ENCODE measurements at places on chromosomes 5 and 9.

- DNase-seq, result peak; percentile 34
These were observed 21.8 kb upstream of the ANKRD18A start for GRCh38 chr9:38641985-38642864.

DNA sequence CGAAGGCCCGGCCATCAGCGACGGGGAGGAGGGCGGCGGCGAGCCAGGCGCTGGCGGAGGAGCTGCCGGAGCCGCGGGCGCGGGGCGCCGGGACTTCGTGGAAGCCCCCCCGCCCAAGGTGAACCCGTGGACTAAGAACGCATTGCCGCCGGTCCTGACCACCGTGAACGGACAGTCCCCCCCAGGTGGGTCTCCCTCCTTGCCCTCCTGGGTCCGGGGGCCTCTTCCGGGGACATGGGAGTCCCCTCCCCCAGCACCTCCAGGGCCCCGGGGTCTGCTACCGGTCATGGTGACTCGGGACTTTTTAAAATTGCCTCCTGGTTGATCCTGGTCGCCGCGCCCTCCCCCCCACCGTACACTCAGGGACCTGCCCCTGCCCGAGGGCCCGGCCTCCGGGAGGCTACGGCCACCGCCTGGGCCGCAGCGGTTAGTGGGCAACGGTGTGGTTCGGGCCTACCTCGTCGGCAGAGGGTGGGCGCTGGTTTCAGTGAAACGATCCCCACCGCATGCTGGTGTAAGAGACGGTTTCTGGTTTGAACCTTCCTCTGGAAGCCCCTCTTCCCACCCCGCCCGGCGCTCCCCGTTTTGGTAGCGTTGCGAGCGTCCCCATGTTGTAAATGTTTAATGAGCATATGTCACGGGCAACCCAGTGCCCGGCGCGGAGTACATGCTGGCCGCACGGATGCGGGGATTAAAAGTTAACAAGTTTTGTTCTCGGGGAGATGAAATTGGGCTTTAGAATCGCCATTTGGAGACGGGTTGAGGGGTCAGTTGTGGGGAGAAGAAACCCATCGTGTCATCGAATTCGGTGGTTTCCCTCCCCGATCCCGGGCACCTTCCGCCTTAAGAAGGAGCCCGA is 1.1 kb downstream of the LARP1 start:
- DNase-seq, result no peak

DNA sequence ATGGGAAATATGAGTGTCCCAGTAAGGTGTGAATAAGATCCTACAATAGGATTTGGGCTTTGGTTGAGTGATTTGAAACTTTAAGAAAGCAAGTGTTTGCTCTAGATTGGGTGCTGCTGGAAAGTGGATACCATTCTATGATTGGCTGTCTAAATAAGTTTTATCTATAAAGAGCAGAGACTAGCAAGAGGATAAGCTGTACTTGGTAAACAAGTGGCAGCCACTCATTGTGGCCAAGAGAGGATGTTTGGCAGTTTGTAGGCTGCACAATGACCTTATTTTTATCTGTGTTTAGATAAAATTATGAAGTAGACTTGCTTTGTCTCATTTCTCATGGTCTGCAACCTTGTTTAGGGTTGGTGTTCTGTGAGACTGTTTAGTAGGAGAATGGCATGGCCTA is 341.6 kb upstream of the PIK3R1 start:
- no peak for DNase-seq

GRCh38 chr9:86098824-86099700 is at the start of gene GOLM1:
GOLM1 (minus strand) TSS chr9:86099558; CDS start chr9:86079320, 20,238 bp downstream.
- DNase-seq, result no peak

- peak; percentile 91 for DNase-seq
These were observed 146.2 kb upstream of the RASA1 start for GRCh38 chr5:87121304-87122150.

DNA sequence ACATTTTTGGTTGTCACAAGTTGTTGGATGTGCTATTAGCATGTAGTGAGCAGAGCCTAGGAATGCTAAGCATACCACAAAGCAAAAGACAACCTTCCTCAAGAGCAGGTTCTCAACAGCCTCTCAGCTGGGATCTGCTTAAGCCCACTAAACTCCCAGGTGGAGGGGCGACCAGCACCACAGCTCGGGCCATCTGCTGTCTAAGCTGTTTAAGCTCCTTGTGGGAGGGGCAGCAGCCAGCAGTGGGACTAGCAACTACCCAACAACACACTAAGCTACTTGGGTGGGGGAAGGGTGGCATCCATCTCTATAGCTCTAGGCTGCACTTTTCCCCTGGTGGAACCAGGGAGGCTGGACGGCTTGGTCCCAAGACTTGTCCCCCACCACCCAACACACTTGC is 1052.7 kb upstream of the ARRDC3 start:
- no peak for DNase-seq

DNA sequence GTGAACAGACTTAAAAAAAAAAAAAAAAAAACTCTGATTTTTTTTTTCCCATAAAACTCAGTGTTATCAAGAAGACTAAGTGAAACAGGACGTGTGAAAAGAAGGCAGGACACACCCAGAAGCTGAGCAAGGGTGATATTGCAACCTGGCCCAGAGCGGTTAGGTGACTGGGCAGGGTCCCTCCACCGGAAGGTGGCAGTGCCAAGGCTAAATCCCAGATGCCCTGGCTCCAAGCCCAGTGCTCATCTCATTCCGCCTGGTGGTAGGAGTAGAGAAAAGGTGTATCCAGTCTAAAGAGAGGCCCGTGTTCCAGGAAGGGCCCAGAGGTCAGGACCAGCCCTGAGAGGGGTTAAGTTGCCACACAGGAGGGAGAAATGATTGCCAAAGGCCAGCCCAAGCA is 51.5 kb upstream of the SAP30L start:
- DNase-seq, result no peak

- no peak for DNase-seq
These were observed 65.6 kb upstream of the NEURL1B start for GRCh38 chr5:172575416-172575815.

DNA sequence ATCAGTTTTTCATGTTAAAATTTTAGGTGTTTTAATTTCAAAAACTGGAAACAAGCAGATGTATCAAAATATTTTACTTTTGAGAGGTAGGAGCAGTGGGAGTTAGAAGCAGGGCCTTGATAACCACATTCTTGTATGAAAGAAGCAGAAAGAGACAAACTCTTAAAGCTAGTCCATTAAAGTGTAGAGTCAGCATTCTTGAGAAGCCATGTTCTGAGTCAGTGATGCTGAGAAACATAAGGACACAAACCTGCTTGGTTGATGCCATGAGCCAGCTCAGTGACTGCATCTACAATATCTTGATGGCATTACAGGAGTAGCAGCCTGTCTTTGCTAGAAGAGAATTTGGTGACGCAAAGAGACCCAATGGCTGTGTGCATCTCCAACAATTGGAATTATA is 826.1 kb upstream of the CTNND2 start:
- DNase-seq, result no peak

DNA sequence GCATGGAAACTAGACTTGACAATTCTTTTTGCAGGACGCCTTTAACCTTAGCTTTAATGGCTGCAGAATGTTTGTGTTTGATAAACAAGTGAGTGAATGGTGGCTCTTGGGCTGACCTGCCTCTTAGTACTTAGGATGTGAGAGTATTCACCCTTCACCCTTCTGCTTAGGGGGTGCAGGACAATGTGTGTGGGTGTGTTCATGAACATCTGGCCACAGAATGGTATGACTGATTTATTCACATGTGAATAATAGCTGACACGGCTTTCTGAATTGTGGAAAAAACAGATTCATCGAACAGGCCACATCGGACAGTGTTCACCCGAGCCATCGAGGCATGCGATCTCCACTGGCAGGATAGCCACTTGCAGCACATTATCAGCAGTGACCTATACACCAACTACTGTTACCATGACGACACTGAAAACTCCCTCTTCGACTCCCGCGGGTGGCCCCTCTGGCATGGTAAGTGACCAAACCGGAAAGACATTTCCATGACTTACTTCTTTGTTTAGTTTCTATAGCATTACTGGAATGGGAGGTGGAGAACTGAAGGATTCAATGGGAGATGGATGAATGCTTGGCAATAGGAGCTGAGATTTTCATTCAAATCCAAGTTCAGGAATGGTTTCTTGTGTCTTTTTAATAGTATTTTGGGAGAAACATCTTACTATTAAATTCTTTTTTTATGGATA is 193.6 kb downstream of the ZSWIM6 start:
- no peak for DNase-seq

DNA sequence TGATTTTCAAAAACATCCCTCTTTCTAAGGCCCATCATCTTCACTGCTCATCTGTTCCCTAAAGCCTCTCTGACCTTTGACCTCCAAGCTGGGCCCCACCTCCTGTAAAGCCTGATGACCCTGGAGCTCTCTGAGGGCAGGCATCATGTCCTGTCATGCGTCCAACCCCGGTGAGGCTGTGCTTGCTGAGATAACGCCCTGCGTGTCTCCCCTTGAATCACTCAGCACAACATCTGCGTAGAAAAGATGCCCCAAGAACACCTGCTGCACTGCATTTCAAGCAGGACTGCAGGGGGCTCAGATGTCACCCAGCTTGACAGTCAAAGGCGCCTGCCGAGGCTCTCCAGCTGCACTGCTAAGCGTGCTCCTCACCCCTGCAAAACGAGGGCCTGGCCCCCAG is 78.0 kb downstream of the OTULIN start:
- DNase-seq, result no peak

All from A172 (cell line).